ENCODE measurements at places on chromosomes 7 and 10.

- no peak for DNase-seq
These were observed 25.4 kb upstream of the ST8SIA6 start for GRCh38 chr10:17479822-17480221.

GRCh38 chr7:42967391-42967790, 35.2 kb downstream of the MRPL32 start:
- DNase-seq, result no peak

DNA sequence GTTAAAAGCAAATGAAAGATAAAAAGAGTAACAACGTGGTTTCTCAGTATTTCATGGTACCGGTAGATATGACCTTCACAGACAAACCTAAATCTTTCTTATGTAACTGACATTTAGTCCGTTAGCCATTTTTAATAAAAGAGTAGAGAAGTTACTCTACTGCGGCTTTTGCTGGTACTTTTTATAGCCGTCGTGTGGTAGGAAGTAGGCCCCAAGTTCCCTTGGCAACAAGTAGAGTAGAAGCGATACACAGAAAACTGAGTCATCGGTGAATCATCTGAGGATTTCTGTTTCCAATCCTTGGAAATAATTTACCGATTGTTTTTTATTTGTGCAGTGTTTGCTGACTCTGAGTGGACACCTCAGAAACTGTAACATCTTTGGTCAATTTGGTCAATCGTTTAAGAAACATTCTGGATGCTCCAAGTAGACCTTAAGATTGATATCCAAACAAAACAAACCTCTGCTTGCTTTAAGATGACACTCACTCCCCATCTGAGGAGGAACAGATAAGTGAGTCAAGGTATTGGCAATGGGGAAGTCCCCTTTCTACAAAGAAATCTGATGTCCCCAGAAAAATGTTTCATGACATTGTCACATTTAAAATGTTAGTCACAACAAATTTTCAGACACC, 63.9 kb upstream of the AHR start:
- no peak for DNase-seq

DNA sequence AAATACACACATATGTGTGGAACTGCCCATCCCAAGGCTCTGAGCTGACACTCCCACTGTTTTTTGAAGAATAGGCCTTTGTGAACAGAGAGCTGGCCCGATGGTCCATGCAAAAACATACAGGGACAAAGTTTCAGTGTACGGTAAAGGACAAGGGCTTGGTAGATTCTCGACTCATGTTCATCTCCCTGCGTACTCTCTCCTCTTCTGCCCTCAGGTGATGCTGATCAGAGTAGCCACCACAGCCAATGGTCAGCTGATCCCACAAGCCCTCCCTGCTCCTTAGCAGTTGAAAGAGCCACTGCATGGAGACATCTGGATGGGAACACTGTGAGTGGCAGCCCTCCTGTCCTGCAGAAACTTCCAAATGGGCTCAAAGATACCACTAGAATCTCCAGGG, 23.1 kb upstream of the C10orf71 start:
- DNase-seq, result no peak

DNA sequence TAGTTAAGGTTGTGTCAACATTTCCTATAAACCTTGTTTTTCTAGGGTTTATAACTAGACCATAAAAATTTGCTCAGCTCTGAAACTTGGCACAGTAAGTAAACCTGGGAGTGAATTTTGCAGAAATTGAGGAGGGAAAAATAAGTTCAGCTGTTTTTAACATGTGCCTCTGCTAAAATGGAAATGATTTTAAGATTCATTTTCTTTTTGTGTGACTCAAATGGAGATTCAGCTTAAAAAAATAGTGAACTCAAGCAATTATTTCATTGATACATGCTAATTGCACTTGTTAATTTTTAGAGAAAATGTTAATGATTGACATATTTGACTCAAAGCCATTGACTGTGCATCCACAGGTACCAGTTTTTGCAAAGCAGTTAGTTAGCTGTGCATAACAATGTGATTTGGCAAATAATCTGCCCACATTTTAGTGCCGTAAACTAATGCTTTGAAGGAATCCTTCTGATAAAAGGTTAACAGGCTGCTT, 68.5 kb upstream of the ZNF438 start:
- DNase-seq, result no peak

Data from stimulated activated CD4-positive, alpha-beta T cell treated with anti-CD3 and anti-CD28 coated beads, Interleukin-1b, Interleukin-23, amount 100 ng/mL, for 24 hours (primary cell).